ENCODE measurements at places on chromosomes 3 and 15.

GRCh38 chr3:72043204-72044133 lies 258.5 kb upstream of the PROK2 start:
- DNase-seq = no peak

GRCh38 chr3:102449341-102449740 lies 14.5 kb downstream of the ZPLD1 start:
- no peak for DNase-seq

DNA sequence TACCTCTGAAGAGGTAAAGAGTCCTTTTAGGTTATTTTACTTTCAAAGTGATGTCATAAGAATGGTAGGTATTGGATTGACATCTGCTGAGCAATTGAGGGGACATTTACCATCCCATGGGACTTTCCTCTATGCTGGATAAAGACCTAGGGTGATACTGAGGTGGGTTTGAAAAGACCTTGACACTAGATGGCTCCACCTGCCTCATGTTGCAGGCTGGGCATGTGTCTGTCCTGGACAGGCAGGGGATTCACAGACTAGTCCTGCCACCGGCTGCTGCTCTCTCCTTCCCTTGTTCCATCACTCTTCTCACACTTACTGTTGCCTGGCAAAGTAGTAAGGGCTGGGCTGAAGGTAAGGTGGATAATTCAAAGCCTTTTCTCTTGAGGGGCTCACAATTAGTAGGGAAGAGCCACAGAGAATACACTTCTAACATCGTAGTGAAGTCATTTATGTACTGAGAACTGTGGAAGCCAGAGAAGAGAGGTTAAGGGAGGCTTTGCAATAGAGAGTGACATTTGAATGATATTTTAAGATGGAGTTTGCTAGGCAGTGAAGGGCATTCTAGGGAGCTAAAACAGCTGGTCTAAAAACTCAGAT lies 27.7 kb downstream of the TRAK1 start:
- no peak for DNase-seq

DNA sequence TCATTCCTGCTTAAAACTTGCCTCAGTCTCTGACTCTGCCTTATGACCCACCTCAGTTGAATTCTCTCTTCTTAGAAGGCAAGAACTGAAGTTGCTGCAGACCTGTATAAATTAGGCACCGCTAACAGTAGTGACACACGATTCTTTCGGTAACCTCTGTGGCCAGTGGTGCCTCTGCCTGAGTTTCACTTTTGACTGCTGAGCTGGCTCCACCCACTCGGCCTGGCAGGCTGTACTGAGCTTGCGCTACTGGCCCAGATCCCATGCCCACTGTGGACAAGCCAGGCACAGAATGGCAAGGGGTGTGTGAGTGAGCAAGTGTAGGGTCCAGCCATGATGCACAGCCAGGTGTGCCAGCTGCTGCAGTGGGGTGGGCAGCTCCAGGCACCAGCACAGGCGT lies 19.1 kb upstream of the EIF1B start:
- no peak for DNase-seq

DNA sequence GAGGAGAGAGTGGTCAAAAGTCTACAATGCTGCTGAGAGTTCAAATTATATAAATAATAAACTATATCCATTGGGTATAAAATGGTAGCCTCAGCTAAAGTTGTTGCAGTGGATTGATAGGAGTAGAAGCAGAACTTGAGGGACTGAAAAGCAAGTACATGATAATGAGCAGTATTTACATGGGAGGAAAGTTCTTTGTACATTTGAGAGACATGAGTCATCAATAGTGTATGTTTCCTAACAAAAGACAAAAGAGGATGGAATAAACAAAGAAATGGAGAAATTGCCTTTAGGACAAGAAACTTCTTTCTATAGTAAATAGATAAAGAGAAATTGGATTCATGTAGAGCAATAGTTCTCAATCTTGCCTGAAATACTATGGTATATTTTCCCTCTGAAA lies 110.0 kb upstream of the PLSCR5 start:
- no peak for DNase-seq

DNA sequence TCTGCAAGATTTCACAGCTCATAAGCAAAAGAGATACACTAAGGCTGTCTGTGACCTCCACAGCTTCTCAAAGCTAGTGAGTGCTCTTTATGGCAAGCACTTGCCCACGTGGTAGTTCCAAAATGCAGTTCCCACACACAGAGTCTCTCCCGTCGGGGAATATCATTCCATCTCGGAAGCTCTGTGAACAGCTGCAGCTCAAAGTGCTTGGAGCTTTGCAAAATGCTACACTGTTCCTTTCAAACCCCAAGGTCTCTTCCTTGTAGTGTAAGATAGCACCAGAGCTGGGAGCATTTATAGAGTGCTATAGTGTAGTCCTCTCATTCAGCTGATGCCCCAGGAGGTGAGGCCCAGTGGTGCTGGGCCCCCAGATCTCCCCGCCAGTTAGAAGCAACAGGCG lies 36.1 kb downstream of the ST6GAL1 start:
- DNase-seq = no peak

DNA sequence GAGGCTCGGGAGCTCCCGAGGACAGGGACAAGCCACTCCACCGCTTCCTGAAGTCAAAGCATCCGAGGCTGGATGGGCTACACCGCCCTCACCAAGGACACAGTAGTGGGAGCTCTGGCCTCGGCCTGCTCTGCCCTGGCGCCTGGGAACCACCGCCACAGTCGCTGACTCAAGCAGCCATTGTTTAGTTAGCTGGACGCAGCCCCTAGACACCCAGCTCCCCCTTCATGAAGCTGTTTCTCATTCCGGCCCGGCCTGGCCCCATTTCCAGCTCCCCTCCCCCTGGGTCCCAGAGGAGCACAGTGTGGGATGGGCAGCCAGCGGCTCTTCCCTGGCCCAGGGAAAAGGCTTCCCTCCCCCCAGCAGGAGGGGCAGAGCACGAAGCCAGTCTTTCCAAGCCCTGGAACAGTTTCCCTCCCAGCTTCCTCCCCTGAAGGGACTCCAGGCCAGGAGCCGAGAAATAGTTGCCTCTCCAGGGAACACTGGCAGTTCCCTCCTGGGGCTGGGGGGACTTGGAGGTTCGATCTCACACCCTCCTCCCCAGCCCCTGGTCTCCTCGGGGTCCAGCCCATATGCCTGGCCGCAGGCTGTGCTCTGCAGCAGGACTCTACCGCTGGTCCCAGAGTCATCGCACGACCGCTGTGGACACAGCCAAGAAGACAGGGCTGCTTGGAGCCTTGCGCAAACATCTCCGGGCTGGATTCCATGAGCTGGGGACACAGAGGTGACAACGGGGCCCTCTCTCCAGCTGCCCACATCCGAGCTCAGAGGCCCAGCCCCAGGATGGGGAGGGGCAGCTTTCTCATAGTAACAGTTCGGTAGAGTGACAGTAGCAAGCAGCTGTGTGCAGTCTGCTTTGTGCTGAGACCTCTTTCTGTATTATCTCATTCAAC lies 10.0 kb downstream of the PLXND1 start:
- no peak for DNase-seq

- DNase-seq = no peak
These were observed 380.5 kb upstream of the TPRG1 start for GRCh38 chr3:188791311-188791710.

DNA sequence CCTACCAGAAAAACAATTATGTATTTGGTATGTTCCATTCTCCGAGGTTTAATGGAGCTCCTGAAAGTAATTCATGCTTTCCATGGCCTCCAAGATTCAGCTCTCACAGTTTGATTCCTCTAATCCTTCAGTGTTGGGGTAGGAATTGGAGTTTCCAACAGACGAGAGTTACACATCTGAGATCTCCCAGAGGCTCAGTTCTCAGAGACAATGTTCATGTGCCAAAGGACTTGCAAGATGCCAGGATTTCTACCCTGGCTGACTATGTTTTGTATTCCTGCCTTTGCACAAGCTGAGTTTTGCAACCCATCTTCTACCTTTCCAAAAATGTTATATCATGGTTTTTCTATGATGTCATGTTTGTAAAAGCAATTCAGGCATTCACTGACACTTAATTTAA lies 322.9 kb downstream of the ERC2 start:
- DNase-seq = no peak

GRCh38 chr3:109910772-109911171 lies 573.4 kb upstream of the DPPA4 start:
- no peak for DNase-seq

DNA sequence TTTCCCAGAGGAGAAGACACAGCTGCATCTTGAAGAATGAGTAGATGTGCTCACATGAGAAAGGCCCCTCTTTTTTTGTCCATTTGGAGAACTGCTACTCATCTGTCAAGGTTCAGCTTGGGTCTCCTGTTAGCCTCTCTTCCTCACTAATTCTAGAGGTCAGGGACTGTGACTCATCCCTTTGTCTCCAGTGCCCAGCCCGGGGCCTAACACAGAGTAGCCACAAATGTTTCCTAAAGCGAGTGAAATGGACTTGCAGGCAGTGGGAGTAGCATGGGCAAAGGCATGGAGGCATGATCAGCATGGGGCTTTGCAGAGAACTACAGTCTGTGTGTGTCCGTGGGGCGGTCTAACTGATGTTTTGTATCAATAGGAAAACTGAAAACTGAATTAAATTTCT lies 33.9 kb upstream of the MRPS22 start:
- no peak for DNase-seq

DNA sequence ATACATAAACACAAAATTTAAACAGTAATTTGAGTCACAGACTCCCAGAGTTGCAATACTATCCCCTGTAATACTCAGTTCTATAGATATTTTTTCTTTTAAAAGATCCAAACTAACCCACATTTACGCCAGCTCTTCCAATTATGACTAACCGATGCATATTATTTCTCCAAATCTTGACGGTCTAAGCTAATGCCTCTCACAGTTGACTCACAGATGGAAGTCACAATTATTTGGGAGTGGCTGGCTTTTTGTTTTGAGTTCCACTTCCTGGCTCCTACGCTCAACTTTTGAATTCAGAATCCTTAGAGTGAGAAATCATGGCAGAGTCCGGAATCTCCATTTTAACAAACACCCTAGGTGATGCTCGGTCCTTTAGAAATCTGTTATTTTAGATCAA lies 749.9 kb downstream of the FHIT start:
- no peak for DNase-seq

DNA sequence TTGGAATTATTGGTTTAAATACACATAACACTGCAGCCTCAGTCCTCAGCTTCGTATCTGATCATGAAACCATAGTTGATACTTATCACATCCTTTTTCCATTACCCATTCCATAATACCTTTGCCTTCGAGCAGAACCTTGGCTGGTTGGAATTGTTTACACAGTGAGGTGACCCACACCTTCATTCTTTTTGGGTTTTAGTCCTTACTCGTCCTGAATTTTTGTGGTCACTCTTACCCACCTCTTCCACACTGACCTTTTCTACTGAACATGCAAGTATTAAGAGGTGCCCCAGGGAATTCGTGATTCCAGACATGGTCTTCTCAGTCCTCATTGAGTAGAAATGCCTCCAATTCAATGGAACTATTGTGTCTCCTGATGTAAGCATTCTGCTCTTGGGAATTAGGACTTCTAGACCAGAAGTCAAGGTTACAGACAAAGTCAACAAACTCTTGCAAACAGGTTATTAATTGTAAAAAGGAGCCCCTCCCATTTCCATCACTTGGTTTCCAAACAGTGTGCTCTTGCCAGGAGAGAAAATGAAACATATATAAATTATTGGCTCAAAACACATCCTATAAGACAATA lies 37.7 kb downstream of the SCN11A start:
- DNase-seq = no peak

- DNase-seq = no peak
These were observed 22.2 kb downstream of the SUCNR1 start for GRCh38 chr3:151895478-151896241.
